ENCODE measurements at places on chromosomes 1 and 21.

DNA sequence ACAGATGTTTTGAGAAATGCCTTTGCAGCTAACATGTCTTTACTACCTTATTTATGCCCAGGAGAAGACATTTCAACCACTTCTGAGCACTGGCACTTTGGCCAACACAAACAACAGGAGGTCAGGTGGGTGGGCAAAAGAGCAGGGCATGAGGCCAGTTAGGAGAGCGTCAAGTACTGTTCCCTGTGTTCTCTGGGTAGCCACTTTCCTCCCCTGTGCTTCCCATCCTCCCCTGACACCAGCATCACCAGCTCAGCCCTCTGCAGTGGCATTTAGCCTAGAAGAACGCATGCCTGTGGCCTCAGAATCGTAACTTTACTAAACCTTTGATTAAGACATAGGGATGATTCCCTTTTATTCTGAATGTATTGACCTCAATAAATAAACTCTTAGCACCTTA, 18.3 kb downstream of the BTG2 start:
- peaks cover 97% of the 10 kb centered on the region for H3K4me1 ChIP-seq
- no peak for DNase-seq
- H3K4me3 ChIP-seq, result peak overlapping the region; percentile 46
- H3K36me3 ChIP-seq, result no peaks in the 10 kb centered on the region
- H3K27ac ChIP-seq, result peak overlapping the region; percentile 13
- H3K27me3 ChIP-seq, result no peaks in the 10 kb centered on the region

GRCh38 chr1:41812051-41812450, 106.7 kb downstream of the HIVEP3 start:
- H3K4me1 ChIP-seq, result peaks cover 28% of the 10 kb centered on the region
- no peak overlapping the region for H3K27ac ChIP-seq
- H3K4me3 ChIP-seq, result no peak overlapping the region
- DNase-seq, result peak; percentile 20
- no peaks in the 10 kb centered on the region for H3K27me3 ChIP-seq

DNA sequence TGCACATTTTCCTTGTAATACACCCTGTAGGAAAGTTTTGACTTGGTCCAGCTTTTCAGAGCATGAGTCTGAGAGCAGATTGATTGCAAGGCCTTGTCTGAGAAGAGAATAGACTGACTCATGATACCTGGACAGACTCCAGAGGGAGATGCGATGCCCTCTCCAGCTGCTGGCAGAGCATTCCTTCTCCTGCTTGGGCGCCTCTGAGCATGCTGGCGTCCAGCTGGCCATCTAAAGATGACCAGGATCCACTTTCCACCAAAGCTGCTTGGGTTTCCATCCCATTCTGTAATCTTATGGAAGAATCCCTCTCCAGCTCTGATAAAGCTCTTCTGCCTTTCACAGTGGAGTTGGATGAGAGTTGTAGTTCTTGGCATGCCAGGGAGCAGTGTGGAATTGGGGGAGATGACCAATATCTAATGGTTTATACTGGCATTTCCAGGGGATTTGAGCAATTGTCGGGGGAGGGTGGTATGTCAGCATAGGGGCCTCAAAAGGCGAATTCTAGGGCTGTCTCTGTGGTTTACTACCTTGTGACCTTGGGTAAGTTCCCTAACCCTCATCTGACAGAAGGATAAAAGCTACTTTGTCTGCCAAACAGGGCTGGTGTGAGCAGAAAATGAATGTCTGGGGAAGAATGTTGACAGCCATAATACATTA, 19.5 kb downstream of the SZRD1 start:
- peaks cover 67% of the 10 kb centered on the region for H3K4me1 ChIP-seq
- no peak for DNase-seq
- peak overlapping the region; percentile 29 for H3K4me3 ChIP-seq
- H3K27ac ChIP-seq, result no peak overlapping the region
- no peaks in the 10 kb centered on the region for H3K27me3 ChIP-seq

DNA sequence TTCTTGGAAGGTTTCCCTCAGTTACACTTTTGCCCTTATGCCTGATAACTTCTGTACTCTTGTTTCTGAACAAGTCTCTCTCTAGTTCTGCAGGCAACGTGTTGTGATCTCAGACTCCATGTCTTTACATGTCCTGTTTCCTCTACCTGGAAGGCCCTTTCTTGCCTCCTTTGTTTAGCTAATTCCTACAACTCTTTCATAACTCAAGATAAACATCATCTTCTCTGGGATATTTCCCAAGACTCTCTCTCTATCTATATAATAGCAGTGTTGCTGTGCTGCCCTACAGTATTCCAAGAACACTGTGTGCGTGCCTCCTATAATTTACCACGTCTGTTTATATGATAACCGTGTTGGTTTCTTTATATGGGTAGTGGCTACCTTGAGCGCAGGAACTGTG, 47.8 kb downstream of the CHRM3 start:
- no peak for DNase-seq
- H3K27ac ChIP-seq, result no peak overlapping the region

GRCh38 chr1:211783897-211784296, 46.7 kb downstream of the LPGAT1 start:
- no peak overlapping the region for H3K27ac ChIP-seq
- peaks cover 3% of the 10 kb centered on the region for H3K36me3 ChIP-seq
- H3K4me3 ChIP-seq, result no peak overlapping the region
- DNase-seq, result peak; percentile 0
- H3K27me3 ChIP-seq, result no peaks in the 10 kb centered on the region

- no peak for DNase-seq
- no peaks in the 10 kb centered on the region for H3K36me3 ChIP-seq
- no peak overlapping the region for H3K4me3 ChIP-seq
- no peaks in the 10 kb centered on the region for H3K27me3 ChIP-seq
- peaks cover 24% of the 10 kb centered on the region for H3K4me1 ChIP-seq
These were observed 217.7 kb downstream of the RERE start for GRCh38 chr1:8599646-8600212.

GRCh38 chr1:105632342-105633196, 1423.9 kb upstream of the PRMT6 start:
- H3K27ac ChIP-seq, result no peak overlapping the region
- no peaks in the 10 kb centered on the region for H3K4me1 ChIP-seq
- H3K4me3 ChIP-seq, result no peak overlapping the region
- no peaks in the 10 kb centered on the region for H3K36me3 ChIP-seq
- no peaks in the 10 kb centered on the region for H3K27me3 ChIP-seq
- no peak for DNase-seq

GRCh38 chr1:10865518-10866320, 69.3 kb upstream of the CASZ1 start:
- H3K27ac ChIP-seq, result no peak overlapping the region
- H3K36me3 ChIP-seq, result no peaks in the 10 kb centered on the region
- H3K27me3 ChIP-seq, result peaks cover 32% of the 10 kb centered on the region
- no peak for DNase-seq

- peaks cover 91% of the 10 kb centered on the region for H3K4me1 ChIP-seq
- no peaks in the 10 kb centered on the region for H3K27me3 ChIP-seq
- no peak overlapping the region for H3K27ac ChIP-seq
- DNase-seq, result no peak
- H3K36me3 ChIP-seq, result peaks cover 11% of the 10 kb centered on the region
These were observed 44.2 kb upstream of the PIGV start for GRCh38 chr1:26743426-26744059.

DNA sequence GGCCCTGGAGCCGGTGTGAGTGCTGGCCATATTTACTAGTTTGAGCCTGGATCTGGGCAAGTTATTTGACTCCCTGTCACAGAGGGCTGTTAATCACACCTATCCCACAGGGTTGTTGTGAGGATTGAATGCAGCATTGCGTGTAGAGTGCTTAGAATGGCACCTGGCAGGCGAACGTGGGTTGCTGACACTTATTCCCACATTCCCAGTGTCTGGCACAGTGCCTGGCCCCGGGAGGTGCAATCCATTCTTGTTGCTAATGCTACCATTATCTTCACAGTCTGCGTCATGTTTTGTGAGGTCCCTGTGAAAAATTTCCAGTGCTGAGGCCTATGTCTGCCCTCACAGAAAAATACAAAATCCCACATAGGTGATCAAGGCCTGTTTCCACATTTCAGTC, 66.1 kb downstream of the CD2 start:
- H3K27ac ChIP-seq, result no peak overlapping the region
- H3K4me3 ChIP-seq, result no peak overlapping the region
- no peaks in the 10 kb centered on the region for H3K27me3 ChIP-seq
- no peaks in the 10 kb centered on the region for H3K36me3 ChIP-seq
- DNase-seq, result no peak

GRCh38 chr1:90694846-90695245, 22.3 kb downstream of the BARHL2 start:
- H3K27ac ChIP-seq, result no peak overlapping the region
- H3K27me3 ChIP-seq, result no peaks in the 10 kb centered on the region
- H3K4me3 ChIP-seq, result no peak overlapping the region
- no peaks in the 10 kb centered on the region for H3K36me3 ChIP-seq

DNA sequence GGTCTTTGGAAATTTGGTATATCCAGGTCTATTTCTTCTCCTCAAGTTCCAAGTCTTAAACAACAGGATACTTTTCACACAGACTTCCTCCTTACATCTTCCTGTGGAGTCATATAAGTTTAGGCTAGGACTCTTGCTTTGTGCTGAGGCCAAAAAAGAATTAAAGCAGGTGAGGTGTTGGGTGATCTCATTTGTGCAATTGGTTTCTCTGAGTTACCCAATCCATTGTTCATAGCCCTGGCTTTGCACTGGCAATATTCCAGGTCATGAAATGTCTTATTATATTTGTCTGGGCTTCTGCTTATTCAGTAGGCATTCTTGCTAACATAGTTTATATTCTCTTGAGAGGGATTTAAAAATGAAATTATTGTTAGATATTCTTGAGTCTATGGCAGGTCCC, 14.1 kb upstream of the KIAA0040 start:
- peaks cover 46% of the 10 kb centered on the region for H3K4me1 ChIP-seq
- no peaks in the 10 kb centered on the region for H3K36me3 ChIP-seq
- H3K4me3 ChIP-seq, result no peak overlapping the region
- H3K27me3 ChIP-seq, result no peaks in the 10 kb centered on the region
- no peak for DNase-seq
- H3K27ac ChIP-seq, result no peak overlapping the region

GRCh38 chr1:177020851-177021589, 143.5 kb downstream of the ASTN1 start:
- DNase-seq, result no peak
- H3K4me3 ChIP-seq, result no peak overlapping the region
- H3K4me1 ChIP-seq, result no peaks in the 10 kb centered on the region
- H3K27ac ChIP-seq, result no peak overlapping the region

- DNase-seq, result peak; percentile 64
- H3K4me3 ChIP-seq, result peak overlapping the region; percentile 89
- H3K27me3 ChIP-seq, result no peaks in the 10 kb centered on the region
- H3K27ac ChIP-seq, result peak overlapping the region; percentile 99
These were observed 800 bp downstream of the HIPK1 start for GRCh38 chr1:113929750-113930498.

Data from CD8-positive, alpha-beta memory T cell (primary cell).